Activated T-helper 1 cell treated with Interleukin-2 at 50 U/mL for 16 hours (primary cell): ENCODE measurements at places on chromosomes 13 and 19.

DNA sequence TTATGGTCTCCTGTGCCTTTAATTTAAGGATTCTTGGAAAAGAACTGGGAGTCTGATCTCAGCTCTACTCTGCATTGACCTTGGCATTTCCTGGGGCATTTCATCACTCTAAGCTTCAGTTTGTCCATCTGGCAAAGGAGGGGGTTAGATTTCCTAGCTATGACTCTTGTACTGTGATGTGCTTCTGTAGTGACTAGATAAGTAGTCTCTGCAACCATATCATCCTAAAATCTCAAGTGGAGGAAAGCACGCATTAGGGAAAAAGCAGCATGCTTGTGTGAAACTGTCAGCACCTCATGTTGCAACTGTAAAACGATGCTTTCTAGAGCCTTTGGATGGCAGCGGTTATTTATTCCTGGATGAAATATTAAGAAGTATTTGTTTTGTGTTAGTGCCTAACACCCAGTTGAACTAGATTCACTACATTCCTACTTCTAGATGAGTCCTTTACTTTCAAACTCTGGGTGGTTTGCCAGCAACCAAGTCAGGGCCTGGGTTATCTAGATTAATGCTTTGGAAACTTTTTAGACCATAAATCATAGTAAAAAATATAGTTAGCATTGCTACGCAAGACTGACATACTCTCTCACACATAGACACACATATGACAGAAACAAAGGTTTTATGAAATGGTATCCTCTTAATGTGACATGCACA lies 6.8 kb downstream of the WDFY2 start:
- no peak for DNase-seq

- DNase-seq, result no peak
These were observed 146.3 kb downstream of the DCLK1 start for GRCh38 chr13:35984776-35985453.

DNA sequence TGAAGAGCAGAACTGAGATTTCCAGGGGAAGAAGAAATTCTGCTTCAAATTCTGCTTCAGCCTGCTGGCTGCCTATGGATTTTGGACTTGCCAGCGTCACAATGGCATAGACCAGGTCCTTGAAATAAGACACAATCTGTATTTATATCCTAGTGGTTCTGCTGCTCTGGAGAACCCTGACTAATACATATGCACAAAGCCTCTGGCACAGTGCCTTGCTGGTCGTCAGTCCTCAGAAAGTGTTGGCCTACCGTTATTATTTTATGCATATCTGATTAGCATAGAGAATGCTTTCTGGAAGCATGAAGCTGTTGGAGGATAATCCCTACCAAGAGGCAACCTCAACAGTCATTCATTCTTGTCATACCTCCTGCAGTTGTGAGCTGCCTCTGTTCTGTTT lies 213.7 kb downstream of the B3GLCT start:
- DNase-seq, result no peak

DNA sequence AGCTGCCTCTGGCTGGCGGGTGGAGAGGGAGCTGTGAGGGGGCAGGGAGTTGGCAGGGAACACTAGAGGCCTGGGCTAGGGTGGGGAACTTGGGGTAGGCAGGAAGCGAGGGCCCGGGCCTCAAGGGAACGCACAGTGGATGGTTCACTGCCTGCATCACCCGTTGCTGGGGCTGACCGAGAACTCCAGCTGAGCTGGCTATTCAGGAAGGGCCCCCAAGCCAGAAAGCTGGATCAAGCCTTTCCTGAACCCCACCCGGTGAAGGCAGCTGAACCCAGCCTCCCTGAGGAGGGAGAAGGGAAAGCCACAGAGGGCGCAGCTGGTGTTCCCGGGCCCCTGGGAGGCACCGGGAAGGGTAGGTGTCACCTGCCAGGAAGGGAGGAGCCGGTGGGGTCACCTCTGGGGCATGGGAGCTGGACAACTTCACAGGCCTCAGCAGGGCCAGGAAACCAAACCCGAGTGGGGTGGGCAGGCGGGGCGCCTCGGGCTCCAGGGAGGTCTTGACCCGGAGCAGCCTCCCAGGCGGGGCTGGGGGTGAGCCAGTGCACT lies 13.9 kb downstream of the PALM start:
- DNase-seq, result no peak

DNA sequence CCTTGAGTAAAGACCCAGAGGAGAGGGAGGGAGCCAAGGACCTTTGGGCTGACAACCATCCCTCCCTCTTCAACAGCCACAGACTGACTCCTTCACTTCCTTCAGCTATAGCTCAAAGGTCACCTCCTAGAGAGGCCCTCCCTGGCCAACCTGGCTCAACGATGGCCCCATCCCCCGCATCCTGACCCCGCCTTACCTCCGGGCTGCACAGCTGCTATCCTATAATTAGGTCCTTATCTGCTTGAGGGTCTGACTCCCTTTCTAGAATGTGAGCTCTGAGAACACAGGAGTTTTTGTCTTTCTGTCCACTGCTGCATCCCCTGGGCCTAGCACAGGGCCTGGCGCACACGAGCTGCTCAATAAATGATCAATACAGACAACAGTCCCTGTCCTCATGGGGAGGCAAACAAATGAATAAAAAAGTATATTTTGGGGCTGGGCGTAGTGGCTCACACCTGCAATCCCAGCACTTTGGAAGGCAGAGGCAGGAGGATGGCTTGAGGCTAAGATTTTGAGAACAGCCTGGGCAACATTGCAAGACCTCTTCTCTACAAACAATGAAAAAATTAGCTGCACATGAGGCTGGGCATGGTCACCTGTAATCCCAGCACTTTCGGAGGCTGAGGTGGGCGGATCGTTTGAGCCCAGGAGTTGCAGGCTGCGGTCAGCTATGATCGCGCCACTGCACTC lies 6.6 kb upstream of the LGALS4 start:
- no peak for DNase-seq

DNA sequence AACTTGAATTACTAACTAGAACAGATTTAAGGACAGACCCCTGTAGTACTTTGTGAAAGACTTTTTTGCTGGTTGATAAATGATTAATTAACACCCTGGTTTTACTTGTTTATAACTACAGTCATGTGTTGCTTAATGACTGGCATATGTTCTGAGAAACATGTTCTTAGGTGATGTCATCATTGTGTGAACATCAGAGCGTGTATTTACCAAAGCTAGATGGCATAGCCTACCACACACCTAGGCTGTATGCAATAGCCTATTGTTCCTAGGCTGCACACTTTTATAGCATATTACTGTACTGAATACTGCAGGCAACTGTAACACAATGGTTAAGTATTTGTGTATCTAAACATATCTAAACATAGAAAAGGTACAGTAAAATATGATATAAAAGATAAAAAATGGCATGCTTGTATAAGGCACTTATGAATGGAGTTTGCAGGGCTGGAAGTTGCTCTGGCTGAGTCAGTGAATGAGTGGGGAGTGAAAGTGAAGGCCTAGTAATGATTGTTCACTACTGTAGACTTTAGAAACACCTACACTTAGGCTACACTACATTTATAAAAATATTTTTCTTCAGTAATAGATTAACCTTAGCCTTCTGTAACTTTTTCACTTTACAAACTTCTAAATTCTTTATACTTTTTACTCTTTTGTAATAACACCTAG lies 260.3 kb downstream of the KCNRG start:
- no peak for DNase-seq

- no peak for DNase-seq
These were observed at the start of gene SPRY2 for GRCh38 chr13:80341101-80341755. TSS of gene SPRY2 (minus strand) at chr13:80341126. CDS start at chr13:80337705, 3,421 bp downstream.

- peak; percentile 23 for DNase-seq
These were observed at the start of gene CLIP3 for GRCh38 chr19:36032251-36033104. TSS of gene CLIP3 (minus strand) at chr19:36032873. CDS start at chr19:36032357, 516 bp downstream.

DNA sequence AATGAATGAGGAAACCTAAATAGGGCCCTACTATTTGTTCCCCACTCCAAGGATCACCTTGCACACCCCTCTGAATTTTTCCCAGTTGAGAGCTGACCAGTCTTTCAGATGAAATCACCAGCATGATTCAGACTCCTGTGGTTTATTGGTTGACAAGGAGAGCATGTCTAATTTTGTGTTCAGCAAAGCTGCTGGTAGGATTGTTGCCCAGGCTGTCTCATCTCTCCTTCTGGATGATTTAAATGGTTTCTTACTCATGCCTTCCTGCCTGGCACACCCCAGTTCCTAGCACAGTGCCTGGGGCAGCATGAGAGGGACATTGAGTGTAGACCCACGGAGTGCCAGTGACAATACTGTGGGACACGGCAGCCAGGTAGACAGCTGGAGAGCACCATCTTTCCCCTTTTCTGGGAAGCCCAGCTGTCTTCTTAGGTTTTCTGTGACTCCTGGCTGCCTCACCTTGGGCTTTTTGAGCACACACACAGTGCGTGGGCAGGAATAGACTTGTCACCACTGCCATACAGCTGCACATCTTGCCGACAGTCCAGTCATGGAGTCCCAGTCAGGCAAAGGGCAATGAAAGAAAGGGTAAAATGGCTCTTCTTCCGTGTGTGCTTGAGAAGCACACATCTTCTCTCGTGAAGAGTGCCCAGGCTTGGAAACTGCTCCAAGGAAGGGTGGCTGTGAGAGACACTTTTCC lies 12.3 kb downstream of the FGF9 start:
- no peak for DNase-seq
